Peyer's patch (tissue), 4 donors: ENCODE measurements at places on chromosomes 6 and 20. TPM values are rescaled to one million over a fixed set of nuclear protein-coding genes. Genes with fewer than 3 reads are reported as not detected.

DNA sequence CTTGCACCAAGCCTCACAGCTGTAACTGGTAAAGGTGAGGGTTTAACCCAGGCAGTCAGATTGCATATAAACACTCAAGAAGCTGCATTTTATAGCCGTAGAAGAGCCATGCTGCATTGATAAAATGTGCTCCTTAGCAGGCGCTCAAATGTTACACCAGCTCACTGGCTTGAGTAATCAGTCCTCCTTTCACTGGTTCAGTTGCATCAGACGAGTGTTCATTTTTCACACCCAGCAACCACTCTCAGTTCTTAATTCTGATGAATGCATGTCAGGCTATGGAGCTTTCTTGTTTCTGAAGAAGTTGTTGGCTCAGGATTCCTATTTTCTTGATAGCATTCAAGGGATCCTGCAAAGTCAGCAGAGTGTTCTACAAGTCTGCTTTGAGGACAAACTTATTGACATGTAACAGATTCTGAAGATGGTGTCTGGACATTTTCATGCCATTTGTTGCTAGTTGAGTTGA, 198.3 kb downstream of the PLCB1 start:
- no peak for DNase-seq

The FNDC11 gene
- total RNA-seq: not detected

DNA sequence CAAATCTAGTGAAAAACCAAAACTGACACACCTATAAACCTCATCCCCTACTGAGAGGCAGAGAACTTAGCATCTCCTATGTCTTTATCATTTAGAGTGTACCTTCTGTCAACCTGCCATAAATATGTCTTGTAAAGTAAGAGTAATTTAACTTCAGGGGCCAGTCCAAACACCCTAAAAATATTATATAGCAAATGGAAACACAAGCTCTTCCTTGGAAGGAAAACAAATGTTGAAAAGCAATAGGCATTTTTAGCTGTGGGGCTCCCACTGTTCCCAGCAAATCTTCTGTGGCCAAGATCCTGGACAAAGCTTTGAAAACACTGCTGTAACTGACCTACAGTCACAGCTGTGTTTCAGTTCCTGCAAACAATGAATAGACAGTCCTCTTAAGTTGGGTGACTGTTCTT, 140.0 kb upstream of the RNF217 start:
- DNase-seq: no peak

GRCh38 chr6:168823397-168824212, 382.6 kb downstream of the SMOC2 start:
- no peak for DNase-seq

- no peak for DNase-seq
Measured at GRCh38 chr6:165906736-165907135, 243.7 kb upstream of the PDE10A start.

GRCh38 chr6:86937219-86938079, at the start of gene HTR1E:
Gene HTR1E (plus strand): TSS chr6:86937528. CDS start chr6:87015335, 77,807 bp downstream.
- DNase-seq: no peak

- DNase-seq: no peak
Measured at GRCh38 chr6:3357678-3358077, 98.9 kb downstream of the PSMG4 start.

The OR2J3 gene
- total RNA-seq: not detected

DNA sequence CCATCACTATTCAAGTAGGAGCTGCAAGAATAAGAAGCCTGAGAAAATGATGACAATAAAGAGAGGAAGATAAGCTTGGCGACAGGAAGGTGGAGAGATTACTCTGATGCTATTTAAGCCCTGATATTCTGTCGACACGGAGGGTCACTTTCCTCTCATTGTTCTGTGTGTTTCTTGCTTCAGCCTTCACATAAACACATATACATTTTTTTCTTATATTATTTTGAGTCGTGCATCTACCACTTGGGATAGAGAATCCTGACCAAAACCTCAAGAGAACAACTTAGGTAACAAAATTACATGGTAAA, 10.5 kb downstream of the PTCHD4 start:
- DNase-seq: no peak

- no peak for DNase-seq
Measured at GRCh38 chr6:112576423-112576822, 229.3 kb downstream of the RFPL4B start.

DNA sequence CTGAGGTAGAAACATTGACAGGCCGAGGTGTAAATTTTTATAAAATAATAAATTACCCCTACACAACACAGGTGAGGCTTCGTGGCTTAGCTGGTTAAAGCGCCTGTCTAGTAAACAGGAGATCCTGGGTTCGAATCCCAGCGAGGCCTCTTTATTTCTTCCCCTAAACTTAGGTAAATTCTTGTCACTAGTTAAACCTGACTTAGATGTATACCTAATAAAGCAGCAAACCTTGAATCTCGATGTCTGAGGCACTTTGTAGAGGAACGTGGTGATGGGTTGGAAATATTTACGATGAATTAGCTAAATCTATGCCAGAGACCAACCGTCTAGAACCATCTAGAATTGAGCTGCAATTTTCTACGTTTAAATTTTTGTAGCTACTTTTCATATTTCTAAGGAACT, 185.6 kb downstream of the OR2B2 start:
- no peak for DNase-seq
